ENCODE measurements at places on chromosomes 2 and 18.

- DNase-seq = no peak
These were observed 22.5 kb upstream of the REL start for GRCh38 chr2:60858897-60859311.

- no peak for DNase-seq
These were observed 9.6 kb downstream of the CACNB4 start for GRCh38 chr2:152089238-152089637.

GRCh38 chr2:64859312-64860212, 129.6 kb upstream of the SLC1A4 start:
- peak; percentile 87 for DNase-seq

GRCh38 chr2:17735864-17736263, 17.7 kb downstream of the SMC6 start:
- DNase-seq = no peak

GRCh38 chr18:8821531-8821930, 116.2 kb downstream of the MTCL1 start:
- DNase-seq = no peak

- DNase-seq = no peak
These were observed 108.1 kb upstream of the MSTN start for GRCh38 chr2:190170673-190171072.

DNA sequence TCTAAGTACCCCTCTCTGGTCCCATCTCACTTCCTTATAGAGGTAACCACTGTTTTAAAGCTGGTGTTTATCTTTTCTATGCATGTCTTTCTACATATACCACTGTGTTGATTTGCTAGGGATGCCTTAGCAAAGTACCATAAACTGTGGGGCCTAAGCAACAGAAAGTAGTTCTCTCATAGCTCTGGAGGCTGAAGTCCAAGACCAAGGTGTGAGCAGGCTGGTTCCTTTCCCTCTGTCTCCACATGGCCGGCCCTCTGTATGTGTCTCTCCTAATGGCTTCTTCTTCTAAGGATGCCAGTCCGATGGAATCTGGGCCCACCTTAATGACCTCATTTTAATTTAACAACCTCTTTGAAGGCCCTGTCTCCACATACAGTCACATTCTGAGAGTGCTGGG, 40.8 kb upstream of the ROCK2 start:
- no peak for DNase-seq

DNA sequence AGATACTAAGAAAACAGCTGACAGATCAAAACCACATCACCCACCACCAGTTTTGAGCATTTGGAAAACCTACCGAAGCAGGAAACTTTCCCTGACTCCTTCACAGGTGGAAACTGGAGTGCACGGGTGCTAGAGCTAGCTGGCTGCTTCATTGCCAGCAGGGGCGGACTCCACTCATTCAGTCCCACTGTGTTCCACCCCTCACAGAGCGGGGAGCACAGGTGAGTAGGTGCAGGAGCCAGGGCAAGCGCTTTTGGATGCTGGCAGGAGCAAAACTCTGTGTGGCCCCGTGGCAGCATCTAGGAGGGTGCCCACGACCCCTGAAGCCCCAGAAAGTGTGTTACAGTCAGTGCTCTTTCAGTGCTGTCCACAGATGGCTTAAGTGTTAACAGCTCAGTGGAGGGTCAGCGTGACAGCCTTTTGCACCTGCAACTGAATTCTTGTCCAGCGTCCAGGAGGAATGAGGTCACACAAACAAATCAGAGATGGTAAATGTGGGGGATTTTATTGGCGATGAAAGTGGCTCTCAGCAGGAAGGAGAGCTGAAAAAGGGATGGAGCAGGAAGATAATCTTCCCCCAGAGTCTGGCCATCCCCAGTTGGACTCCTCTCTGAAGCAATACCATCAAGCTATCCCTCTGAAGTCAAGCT, 71.1 kb downstream of the TMEM163 start:
- DNase-seq = no peak

DNA sequence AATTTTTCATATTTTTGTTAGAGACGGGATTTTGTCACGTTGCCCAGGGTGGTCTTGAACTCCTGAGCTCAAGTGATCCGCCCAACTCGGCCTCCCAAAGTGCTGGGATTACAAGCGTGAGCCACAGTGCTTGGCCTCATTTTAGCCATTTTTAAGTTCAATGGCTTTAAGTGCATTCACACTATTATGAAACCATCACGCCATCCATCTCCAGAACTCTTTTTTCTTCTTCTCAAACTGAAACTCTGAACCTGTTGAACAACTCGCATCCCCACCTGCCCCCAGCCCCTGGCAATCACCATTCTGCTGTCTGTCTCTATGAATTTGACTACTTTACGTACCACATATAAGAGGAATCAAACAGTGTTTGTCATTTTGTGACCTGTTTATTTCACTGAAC, 31.3 kb upstream of the ASB18 start:
- DNase-seq = no peak

GRCh38 chr2:65231892-65232477, 4.4 kb downstream of the ACTR2 start:
- DNase-seq = no peak

GRCh38 chr2:173101687-173102086, 26.0 kb downstream of the MAP3K20 start:
- no peak for DNase-seq

DNA sequence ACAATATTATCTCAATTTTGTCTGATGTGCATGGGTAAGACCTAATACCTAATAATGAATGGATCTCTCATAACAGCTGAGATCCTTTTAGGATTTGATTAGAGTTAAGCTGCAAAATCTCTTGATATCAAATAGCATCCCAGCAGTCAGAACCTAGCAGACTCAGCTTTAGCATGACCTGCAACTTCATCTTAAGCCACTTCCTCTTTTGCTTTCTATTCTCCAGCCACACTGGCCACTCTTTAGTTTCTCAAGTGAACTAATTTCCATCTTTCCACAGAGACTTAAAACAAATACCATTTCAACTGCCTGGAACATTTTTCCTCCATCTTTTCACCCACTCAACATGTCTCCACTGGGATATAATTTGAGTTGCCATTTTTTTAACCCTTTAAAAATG, 1251.6 kb upstream of the ZEB2 start:
- no peak for DNase-seq

DNA sequence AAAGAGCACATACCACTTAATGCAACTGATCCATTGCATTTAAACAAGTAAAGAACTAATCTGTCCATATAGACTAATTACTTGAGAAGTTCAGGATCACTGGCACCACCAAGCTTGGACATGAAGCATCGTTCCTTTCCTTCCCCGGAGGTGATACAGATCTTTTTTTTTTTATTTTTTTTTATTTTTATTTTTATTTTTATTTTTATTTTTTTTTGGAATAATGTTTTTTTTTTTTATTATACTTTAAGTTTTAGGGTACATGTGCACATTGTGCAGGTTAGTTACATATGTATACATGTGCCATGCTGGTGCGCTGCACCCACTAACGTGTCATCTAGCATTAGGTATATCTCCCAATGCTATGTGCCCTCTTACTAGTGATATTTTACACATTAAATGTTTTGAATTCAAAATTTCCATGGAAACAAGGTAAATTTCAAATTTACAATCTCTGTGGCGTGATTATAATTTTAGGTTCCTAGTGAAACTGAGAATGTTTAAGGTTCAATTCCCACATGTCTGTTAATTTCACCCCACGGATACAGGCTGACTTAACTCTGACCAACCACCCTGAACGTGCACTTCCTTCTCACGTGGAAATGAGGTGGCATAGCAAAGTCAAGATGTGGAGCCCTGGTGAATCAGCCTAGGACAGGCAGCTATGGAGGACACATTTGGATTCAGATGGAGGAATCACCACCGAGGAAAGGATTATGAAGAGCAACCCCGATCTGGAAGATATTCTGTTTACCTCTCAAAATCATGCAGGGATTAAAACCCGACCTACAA, 101.6 kb upstream of the THOC1 start:
- DNase-seq = no peak

GRCh38 chr2:31349160-31349559, 65.4 kb downstream of the XDH start:
- no peak for DNase-seq

GRCh38 chr2:54657664-54658083, 65.8 kb upstream of the EML6 start:
- no peak for DNase-seq

DNA sequence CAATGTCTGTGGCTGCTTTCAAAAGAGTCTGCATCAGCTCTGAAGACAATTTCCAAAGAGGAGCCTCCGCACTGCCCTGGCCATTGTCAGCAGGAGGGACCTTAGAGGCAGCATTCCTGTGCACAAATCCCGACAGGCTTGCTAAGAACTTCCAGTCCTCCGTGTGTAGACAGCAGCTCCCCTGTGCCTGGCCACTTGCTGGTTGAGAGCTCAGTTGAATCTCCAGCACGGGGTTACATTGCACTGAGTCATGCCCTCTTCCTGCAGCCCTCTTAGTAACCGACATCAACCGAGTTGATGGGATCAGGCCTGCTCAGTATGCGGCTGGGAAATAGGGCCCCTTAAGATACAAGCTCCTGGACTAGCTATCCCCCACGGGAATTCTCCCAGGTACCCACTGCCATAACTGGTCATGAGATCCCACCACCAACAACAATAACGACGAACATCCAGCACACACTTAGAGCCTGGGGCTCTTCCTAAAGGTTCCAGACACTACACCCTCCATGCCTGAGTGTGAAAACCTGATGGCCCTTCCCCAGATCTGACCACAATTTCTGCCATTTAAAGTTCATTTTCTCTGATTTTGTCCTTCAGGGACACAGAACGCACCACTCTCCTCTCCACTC, 12.0 kb downstream of the ATP6V1B1 start:
- DNase-seq = no peak

DNA sequence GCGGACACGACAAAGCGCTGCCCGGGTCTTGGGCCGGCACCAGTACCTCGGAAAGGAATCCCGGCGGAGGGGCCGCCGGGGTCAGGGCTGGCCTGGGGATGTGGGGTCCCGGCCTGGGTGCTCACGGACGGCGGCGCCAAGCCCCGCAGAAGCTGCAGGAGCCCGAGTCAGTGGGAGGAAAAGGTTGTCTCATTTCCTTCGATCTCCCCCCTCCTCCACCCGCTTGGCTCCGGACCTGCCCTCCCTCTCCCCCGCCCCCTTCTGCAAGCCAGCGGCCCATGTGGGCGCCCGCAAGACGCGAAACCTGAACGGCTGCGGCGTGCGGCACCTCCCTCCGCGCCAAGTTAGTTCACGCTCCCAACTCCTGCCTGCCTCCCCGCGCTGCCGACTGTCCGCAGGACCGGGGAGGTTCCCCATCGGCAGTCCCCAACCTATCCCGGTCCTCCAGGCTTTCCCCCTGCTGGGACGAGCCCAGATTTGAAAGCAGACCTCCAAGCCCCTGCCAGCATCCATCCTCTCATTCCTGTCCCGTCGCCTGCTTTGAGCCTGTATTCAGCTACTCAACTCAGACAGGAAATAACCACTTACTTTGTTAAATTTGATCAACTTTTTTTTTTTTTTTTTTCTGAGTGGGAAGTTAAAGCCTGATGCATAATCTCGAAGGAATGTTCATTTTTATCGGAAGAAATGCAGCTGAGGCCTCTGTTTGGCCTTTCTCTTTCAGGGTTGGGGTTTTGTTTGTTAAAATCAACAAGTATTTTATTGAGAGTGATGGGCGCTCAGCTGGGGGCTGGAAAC, at the start of gene EVA1A:
Gene EVA1A (minus strand): TSS at position 172 of the 798 bp plus-strand sequence. CDS start 42,799 bp downstream, outside the sequence.
- DNase-seq = peak; percentile 87

GRCh38 chr18:916562-916961, 11.9 kb downstream of the ADCYAP1 start:
- no peak for DNase-seq

DNA sequence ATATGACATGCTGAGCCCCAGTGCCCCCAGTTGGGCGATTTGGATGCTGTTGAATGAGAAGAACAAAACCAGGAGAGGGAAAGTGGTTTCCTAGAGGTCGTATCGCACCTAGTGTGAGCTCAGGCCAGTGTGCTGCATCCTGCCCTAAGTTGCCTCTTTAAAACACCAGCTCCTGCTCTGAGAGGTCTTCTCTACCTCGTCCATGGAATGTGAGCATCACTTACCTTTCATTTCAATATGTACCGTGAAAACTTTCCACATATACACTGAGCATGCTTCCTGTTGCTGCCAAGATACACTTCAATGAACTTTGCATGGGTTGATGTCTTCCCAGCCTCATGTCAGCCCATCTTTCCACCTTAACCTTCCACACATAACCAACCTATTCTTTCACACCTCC, 55.6 kb downstream of the MYT1L start:
- no peak for DNase-seq

- DNase-seq = no peak
These were observed 1113.6 kb upstream of the PIK3C3 start for GRCh38 chr18:40841467-40841866.

DNA sequence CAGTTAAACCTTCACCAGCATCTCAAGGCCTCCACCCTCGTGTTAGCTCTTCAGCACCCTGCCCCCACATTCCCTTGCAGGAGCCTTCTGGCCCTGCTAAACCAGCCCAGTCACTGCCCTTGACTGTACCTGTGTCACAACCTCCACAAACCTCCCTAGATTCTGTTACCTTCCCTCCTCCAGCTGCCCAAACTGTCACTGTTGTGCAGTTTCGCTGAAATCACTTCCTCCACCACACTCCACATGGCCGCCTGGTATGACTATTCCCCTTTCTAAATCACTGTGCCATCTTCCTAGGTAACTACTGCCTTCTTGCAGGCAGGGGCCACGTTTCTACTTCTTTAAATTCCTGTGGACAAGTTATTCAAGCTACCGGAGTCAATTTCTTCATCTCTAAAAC, 160.2 kb downstream of the GALNT14 start:
- no peak for DNase-seq

GRCh38 chr2:182717816-182718215, 1.8 kb downstream of the DNAJC10 start:
- DNase-seq = no peak

- DNase-seq = no peak
These were observed 48.1 kb downstream of the EMILIN2 start for GRCh38 chr18:2894841-2895370.

GRCh38 chr18:25275412-25276001, 76.5 kb downstream of the ZNF521 start:
- peak; percentile 70 for DNase-seq

GRCh38 chr2:100940766-100941645, 61.1 kb upstream of the RPL31 start:
- DNase-seq = no peak

- peak; percentile 41 for DNase-seq
These were observed 83.7 kb upstream of the GALNT5 start for GRCh38 chr2:157173740-157174184.

- DNase-seq = no peak
These were observed at the start of gene TMEM182 for GRCh38 chr2:102761763-102762162. TSS of gene TMEM182 (plus strand) at chr2:102762031. CDS start at chr2:102762218, 187 bp downstream.

DNA sequence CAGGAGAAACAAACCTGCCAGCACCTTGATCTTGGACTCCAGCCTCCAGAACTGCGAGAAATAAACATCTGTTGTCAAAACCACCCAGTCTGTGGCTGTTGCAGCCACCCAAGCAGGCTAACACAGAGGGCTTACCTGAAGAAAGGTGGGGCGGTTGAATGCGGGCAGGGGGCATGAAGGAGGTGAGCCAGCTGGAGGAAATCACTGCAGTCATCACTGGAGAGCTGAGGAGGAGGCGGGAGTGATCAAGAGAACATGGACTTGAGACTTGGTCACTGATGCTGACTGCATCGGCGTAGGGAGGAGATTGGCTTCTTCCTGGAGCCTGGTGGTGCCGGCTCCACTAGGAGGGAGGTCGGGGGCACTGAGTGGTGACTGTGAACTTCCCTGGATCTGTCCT, 14.6 kb upstream of the ARMC9 start:
- DNase-seq = no peak

GRCh38 chr2:186256540-186256939, 229.5 kb upstream of the ZC3H15 start:
- no peak for DNase-seq

- DNase-seq = no peak
These were observed 190.6 kb downstream of the CTIF start for GRCh38 chr18:48729404-48729803.

Data from left hindlimb (tissue), 1 donor.